ENCODE measurements at places on chromosomes 6 and 20.

GRCh38 chr6:68046756-68047155 lies 588.3 kb upstream of the ADGRB3 start:
- DNase-seq: no peak

DNA sequence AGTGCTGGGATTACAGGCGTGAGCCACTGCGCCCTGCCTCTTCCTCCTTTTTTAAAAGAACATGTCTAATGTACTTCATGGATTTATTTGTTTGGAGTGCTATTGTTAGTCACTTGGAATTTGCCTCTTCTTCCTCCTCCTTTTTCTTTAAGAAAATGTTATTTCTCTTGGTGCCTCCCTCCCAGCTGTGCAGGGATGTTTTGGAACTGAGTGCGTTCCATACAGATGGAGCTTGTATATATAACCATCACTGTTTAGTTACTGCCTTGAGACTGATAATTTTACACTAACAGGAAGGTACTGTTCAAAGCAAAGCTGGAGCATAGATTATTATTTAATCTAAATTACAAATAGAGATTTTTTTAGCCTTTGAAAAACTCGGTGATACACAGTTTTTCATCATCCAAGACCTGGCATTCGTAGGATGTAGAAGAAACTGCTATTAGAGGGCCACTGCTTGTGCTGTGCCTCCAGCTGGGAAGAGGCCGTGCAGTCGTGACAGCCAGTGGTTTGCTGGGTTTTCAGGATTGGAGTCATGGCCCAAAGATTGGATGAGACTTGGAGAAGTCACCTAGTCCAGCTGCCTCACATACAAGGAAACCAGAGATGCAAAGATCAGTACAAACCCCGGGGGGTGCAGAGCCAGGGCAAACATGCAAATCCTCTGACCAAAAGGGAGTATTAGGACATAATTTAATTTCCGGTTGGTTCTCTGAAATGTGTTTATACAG lies 123.1 kb downstream of the PLEKHG1 start:
- no peak for DNase-seq

DNA sequence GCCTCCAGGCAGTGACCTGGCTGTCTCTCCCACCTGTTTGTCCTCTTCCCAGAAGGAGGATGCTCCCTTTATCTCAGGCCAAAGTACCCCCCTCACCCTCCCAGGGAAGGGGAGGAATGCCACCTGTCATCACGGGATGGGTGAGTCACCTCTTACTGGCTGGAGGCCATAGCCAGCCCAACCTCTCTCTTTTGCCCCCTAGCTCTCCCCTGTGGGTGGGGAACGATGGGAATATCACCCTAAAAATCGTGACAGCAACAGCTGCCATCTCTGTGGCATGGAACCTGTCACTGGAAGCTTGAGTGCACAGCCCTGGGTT lies 137.5 kb upstream of the PTPN1 start:
- DNase-seq: no peak

DNA sequence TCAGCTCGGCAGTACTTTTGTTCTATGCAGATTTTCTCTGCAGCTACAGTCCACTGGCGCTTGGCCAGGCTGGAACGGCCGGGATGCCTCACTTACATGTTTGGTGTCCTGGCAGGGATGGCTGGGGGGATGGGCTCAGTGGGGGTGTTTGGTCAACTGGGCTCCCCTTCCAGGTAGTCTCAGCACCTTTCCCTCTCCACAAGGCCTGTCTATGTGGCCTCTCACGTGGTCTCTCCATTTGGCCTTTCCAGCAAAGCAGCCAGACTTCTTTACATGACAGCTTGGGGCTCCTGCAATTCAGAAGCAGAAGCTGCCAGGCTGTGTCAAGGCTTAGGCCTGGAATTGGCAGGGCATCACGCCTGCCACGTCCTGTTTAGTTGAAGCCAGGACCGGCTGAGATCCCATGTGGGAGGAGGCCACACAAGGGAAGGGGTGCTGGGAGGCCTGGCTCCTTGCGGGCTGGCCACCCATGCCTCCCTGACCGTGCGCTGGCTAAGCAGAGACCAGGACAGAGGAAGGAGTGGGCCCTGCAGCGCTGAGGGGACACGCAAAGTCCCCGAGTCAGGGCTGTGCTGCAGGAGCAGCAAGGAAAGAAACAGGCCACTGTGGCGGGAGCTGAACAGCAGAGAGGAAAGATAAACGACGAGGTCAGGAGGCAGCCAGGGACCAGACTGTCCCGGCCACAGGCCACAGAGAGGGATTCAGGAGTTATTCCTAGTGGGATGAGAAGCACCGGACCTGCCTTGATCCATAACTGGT lies 38.9 kb downstream of the MGME1 start:
- DNase-seq: no peak

- no peak for DNase-seq
Measured at GRCh38 chr6:2028457-2029038, 216.9 kb downstream of the GMDS start.

All from cortex of kidney (tissue), 1 donor.